Ovary (tissue), 10 donors: ENCODE measurements at places on chromosomes 16 and 17. TPM values are rescaled to one million over a fixed set of nuclear protein-coding genes. Genes with fewer than 3 reads are reported as not detected.

GRCh38 chr17:33493566-33493965, 200.5 kb upstream of the ASIC2 start:
- DNase-seq = no peak

- DNase-seq = no peak
Measured at GRCh38 chr16:26196310-26196709, 504.6 kb downstream of the HS3ST4 start.

- no peak for DNase-seq
Measured at GRCh38 chr17:46773676-46774075, 44.8 kb downstream of the WNT3 start.

DNA sequence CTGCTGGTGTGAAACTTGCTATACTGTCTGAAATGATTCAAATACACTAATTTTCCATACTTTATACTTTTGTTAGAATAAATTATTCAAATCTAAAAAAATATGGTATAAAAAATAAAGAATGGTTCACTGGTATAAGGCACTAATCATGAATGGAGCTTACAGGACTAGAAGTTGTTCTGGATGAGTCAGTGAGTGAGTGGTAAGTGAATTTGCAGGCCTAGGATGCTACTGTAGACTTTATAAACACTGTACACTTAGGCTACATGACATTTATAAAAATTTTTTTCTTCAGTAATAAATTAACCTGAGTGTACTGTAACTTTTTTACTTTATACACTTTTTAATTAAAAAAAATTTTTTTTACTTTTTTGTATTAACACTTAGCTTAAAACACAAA, 95.5 kb downstream of the MAP2K4 start:
- no peak for DNase-seq

- peak; percentile 37 for DNase-seq
Measured at GRCh38 chr17:78258323-78259191, 27.1 kb downstream of the TMEM235 start.

DNA sequence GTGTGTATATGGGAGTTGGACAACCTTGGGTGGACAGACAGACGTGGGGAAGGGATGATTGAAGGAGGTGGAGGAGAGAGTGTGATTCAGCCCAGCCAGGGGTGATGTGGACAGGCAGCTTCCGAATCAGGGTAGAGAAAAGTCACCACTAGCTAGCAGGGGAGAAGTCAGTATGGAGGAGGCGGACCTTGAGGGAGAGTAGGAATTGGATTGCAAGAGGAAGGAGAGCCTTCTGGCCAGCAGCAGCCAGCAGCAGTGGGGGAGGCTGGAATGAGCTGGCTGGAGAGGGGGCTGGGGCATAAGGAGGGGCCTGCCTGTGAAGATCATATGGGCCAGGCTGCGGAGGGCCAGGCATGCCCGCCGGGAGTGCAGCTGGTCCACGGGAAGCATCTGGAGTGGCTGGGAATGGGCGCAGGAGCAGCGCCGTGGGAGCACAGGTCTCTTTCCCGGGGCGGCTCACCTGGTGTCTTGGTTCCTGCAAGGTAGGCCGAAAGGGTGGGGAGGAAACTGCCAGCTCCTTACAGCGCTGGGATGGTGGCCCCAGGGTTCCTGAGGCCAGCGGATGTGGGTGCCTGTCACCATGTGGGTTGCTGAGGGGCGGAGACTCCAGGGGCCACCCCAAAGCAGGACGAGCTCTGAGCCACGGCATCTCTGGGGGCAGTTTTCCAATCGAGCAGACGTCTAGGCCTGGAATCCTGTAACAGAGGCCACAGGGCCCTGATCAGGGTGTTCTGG, 235.3 kb downstream of the SEC14L1 start:
- DNase-seq = peak; percentile 73

GRCh38 chr17:2008332-2009126, 16.6 kb downstream of the RTN4RL1 start:
- no peak for DNase-seq

The MRPS34 gene
- 61.4 TPM for polyA plus RNA-seq

- DNase-seq = no peak
Measured at GRCh38 chr16:85335584-85336491, 223.6 kb upstream of the CIBAR2 start.

- DNase-seq = no peak
Measured at GRCh38 chr16:74868501-74868900, 93.9 kb upstream of the FA2H start.

- DNase-seq = no peak
Measured at GRCh38 chr17:57305908-57306504, 49.7 kb downstream of the MSI2 start.

- no peak for DNase-seq
Measured at GRCh38 chr16:85955566-85955965, 56.6 kb downstream of the IRF8 start.

- no peak for DNase-seq
Measured at GRCh38 chr17:6539871-6540270, 16.5 kb downstream of the PITPNM3 start.

The CACNG5 gene
- not detected for polyA plus RNA-seq

The IL17C gene
- polyA plus RNA-seq = not detected

The GAS7 gene
- 28.8 TPM for polyA plus RNA-seq
